Motor neuron (in vitro differentiated cells): ENCODE measurements at places on chromosomes 16 and 17.

- peak; percentile 74 for ATAC-seq
Observed at GRCh38 chr17:68812876-68813584, 142.2 kb downstream of the ABCA8 start.

- no peak for ATAC-seq
Observed at GRCh38 chr16:27754788-27755690, 205.1 kb downstream of the KATNIP start.

- ATAC-seq = peak; percentile 39
Observed at GRCh38 chr17:57545731-57546342, 199.3 kb downstream of the CCDC182 start.

DNA sequence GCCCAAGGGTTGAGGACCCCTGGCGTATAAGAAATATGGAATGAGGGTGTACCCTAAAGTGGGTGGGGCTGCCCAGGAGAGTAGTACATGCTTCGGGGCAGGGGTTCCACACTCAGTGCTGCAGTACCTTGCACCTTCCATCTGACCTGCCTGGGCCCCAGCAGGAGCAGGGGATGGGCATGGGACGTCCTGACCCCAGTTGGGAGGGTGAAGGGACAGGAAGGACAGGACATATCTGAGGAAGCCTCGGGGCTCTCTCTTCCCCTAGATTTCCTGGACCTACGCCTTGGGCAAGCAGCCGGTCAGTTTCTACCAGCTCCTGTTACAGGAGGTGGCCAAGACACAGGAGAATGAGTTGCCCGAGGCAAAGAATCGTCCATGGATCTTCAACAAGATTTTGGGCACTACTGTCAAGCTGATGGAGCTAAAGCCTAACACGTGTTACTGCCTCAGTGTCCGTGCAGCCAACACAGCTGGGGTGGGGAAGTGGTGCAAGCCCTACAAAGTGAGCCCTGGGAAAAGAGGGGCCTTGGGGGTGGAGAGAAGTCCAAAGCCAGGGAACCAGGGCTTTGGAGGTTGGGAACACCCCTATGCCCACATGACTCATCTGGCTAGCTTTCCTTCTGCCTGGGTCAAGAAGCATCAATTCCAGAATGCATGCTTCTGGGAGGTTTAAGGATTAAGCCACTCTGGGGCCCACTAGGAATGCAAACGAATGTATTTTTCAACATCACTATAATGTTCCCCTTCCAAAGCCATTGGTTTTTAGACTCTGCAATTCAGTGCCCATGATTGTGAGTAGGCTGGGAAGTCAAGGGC, 7.9 kb downstream of the FNDC8 start:
- ATAC-seq = peak; percentile 38

GRCh38 chr16:79210607-79211006, 389.9 kb downstream of the MAF start:
- ATAC-seq = no peak

DNA sequence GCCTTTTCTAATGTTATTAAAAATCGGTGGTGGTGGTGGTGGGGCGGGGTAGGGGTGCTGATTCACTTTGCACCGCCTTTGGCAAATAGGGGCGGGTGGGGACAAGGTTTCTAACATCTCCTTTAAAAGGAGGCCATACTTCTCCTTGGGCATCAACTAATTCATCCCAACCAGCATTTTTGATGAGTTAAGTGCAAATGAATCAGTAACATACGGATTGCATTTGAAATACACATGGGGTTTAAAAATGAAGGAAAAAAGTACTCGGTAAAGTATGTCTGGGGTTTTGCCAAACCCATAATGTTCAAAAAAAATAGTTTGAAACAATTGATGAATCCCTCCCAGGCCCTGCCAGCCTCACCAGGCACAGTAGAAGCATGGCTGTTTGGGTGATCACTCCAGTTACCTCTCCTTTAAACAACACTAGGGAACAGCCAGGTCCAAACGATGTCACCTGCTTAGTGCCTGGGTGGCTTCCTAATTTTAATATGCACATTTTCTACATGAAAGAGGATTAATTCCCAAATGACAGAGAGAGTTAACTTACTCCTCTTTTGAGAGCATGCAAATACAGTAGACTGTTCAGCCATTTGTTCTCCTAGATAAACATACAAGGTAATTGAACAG, 107.2 kb downstream of the ANKFN1 start:
- no peak for ATAC-seq

DNA sequence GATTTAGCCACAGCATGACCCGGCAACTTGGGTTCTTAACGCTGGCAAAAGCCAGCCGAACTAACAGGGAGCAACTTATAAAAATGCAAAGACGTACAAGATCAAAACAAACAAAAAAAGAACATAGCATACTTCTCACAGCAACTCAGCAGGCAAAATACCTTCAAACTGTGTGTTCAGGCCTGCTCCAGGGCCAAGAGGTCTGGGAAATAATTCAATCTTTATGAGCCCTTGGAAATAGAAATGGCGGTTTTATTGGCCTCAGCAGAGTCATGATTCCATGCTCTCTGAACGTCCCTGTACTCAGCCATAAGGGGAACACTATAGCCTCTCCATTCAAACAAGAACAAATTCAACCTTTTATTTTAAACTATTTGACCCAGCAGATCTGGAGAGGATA, 101.3 kb upstream of the C17orf78 start:
- no peak for ATAC-seq

DNA sequence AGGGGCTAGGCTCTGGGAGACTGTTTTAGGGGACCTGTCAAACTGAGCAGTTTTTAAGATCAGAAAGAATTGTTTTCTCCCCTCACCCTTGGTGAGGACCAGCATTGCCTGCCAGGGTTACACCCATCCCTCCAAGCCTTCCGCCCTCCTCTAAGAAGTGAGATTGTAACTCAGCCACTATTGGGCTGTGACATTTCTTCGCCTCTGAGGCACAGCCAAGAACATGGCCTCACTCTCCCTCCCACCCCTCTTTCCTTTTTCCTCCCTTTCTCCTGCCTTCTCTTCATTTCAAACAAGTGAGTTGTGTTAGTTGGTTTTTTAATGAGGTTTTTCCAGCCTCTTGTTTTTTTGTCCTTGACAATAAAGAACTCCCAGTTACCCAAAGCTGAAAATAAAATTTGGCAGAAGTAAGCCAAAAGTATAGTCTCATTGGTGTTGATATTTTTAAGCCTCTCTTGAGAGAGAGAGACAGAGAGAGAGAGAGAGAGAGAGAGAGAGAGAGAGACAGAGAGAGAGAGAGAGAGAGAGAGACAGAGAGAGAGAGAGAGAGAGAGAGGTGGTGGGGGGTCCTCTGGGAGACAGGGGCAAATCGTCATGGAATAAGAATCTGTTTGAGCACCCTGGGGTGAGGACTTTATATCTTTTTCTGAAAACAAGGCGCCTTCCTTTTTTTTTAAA, 77.2 kb upstream of the TBX2 start:
- ATAC-seq = no peak

GRCh38 chr17:75933808-75934207, 7.0 kb downstream of the FBF1 start:
- ATAC-seq = no peak

DNA sequence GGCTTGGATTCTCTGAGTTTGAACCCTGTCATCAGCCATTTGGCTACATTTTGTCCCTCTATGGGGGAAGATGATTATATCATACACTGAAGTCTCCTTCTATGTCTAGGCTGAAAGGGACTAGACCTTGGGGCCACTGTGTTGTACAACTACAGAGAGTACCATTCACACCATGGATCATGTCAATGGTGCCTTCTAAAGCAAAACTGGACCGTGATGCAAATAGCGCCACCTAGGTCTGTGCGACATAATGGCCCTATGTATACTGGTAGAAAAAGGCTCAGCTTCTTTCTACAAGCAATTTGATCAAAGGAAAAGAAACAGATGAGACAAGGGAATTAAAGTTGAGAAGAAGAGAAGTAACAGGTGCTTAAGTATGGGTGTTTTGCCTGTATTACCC, 100.7 kb downstream of the LYRM1 start:
- ATAC-seq = no peak
